NCI-H187 treated with DMSO at 0.1 percent for 48 hours (cell line): ENCODE measurements at places on chromosomes 12 and 14.

- DNase-seq = no peak
Observed at GRCh38 chr12:94740601-94741362, 90.4 kb upstream of the TMCC3 start.

- DNase-seq = no peak
Observed at GRCh38 chr12:212715-213526, 1.0 kb downstream of the SLC6A12 start.

GRCh38 chr12:115451780-115452736 lies 768.1 kb upstream of the TBX3 start:
- no peak for DNase-seq

- no peak for DNase-seq
Observed at GRCh38 chr12:75933101-75933500, 98.5 kb downstream of the PHLDA1 start.

- DNase-seq = no peak
Observed at GRCh38 chr12:46891306-46891705, 65.5 kb upstream of the SLC38A4 start.

DNA sequence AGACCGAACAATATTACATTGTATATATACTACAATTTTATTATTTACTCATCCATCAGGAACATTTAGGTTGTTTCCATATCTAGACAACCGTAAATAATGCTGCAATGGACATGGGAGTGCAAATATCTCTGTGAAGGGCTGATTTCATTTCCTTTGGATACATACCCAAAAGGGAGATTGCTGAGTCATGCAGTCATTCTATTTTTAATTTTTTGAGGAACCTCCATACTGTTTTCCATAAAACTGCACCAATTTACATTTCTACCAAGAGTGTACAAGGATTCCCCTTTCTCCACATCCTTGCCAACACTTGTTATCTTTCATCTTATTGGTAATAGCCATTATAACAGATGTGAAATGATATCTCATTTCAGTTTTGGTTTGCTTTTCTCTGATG lies 84.7 kb downstream of the SLC41A2 start:
- no peak for DNase-seq

GRCh38 chr14:38255673-38256532 lies at the start of gene CLEC14A:
TSS of gene CLEC14A (minus strand) at chr14:38256093. CDS start at chr14:38256022, 71 bp downstream.
- DNase-seq = no peak

DNA sequence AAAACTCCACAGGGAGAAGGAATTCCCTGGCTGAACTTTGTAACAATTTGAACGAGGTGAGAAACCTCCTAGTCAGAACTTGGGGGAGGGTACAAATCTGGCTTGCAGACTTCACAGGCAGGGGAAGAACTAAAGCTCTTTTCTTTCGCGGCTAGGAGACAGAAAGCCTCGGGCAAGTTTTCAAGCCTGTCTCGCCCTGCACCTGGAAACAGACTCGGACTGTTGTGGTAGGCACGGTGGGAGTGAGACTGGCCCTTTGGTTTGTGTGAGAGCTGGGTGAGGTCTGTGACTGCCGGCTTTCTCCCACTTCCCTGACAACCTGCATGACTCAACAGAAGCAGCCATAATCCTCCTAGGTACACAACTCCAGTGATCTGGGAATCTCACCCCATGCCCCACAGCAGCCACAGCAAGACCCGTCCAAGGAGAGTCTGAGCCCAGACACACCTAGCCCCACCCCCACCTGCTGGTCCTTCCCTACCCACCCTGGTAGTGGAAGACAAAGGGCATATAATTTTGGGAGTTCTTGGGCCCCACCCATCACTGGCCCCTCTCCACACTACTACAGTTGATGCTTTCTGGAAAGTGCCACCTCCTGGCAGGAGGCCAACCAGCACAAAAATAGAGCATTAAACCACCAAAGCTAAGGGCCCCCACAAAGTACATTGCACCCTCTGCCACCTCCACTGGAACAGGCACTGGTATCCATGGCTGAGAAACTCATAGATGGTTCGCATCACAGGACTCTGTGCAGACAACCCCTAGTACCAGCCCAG lies 102.7 kb upstream of the ST8SIA1 start:
- no peak for DNase-seq

GRCh38 chr14:101635749-101636560 lies 74.7 kb downstream of the DIO3 start:
- no peak for DNase-seq

- no peak for DNase-seq
Observed at GRCh38 chr12:71312768-71313403, 126.7 kb upstream of the LGR5 start.

- DNase-seq = no peak
Observed at GRCh38 chr12:73531752-73532151, 1005.9 kb upstream of the ATXN7L3B start.

DNA sequence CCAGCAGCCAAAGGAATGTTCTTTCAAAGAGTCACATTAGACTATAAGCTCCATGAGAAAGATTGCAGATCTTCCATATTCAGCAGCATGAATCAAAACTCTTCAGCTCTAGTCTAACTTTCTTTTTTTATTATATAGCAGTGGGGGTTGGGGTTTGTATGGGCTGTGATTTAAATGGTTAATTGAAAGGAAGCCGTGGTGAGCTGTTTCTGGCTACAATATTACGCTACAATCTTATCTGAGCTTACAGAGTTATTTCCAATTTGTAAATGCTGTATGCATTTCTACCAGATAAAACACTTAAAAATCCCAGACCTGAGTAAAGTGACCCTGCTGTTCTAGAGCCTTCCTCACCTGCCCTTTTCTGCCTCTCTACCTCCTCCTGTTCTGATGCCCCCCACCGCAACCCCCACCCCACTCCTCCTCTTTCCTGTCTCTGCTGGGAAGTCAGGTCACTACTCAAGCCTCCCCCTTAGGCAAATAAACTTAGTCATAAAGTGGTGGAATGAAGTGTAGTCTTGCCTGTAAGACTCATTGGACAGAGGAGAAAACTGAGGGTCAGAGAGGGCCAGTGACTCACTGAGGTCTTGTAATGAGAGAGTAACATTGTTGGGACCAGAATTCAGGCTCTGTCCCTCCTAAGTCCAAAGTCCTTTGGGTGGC lies 1089.5 kb downstream of the BCL11B start:
- DNase-seq = no peak

DNA sequence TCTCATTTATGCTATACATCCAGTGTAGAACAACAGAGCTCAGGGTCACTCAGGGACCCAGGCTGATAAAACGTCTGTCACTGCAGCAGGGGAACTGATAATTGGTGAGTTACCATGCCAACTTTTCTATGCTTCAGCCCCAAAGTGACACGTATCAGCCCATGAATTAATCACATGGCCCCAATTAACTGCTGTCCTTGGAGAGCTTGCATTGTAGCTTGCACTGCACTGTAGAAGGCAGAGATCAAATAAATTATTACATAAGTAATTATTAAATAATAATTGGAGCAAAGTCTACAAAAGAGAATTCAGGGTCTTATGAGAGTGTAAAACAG lies 144.6 kb downstream of the SUDS3 start:
- DNase-seq = no peak

GRCh38 chr14:92553438-92553837 lies 39.9 kb downstream of the RIN3 start:
- DNase-seq = no peak

DNA sequence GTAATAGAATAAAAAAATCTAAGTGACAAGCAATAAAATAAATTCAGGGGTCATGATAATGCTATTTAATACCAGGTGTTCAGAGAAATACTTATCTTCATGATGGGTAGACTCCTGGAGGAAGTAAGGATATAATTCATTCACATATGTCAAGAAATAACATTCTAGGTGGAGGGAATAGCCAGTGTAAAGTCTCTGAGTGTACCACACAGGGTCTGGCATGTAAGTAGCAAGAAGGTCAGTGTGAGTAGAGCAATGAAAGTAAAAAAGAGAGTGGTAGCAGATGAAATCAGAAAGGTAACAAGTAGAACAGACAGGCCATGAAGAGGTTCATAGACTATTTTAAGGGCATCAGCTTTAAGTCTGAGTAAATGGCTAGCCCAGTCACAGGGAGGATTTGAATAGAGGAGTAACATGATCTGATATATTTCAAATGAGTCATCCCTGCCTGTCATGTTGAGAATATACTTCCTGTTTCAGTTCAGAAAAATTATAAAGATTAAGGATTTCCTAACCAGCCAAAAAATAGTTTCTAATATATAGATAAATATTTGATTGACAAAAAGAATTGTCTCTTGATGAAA lies 519.9 kb downstream of the C12orf50 start:
- no peak for DNase-seq

GRCh38 chr12:92143258-92143657 lies 2.4 kb downstream of the BTG1 start:
- DNase-seq = no peak

DNA sequence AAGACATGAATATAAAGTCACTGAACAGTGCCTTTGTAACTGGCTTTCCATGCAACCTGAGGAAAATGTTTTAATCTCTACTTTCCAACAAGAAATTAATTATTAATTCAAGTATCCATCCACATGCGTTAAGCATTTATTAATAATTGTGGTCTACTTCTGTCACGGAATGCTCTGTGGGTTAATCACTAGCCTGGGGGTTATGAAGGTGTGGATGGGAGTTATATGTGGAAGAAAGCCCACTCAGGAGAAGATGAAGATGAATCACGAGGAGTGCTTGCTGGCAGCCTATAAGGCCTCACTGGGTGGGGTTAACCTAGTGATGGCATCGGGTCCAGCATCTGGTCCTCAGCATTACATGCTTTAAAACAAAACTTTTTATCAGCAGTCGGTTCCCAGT lies 99.5 kb upstream of the AVPR1A start:
- no peak for DNase-seq

- no peak for DNase-seq
Observed at GRCh38 chr12:66999141-66999540, 270.0 kb upstream of the CAND1 start.

GRCh38 chr12:51219322-51219721 lies 1.5 kb upstream of the POU6F1 start:
- DNase-seq = no peak

DNA sequence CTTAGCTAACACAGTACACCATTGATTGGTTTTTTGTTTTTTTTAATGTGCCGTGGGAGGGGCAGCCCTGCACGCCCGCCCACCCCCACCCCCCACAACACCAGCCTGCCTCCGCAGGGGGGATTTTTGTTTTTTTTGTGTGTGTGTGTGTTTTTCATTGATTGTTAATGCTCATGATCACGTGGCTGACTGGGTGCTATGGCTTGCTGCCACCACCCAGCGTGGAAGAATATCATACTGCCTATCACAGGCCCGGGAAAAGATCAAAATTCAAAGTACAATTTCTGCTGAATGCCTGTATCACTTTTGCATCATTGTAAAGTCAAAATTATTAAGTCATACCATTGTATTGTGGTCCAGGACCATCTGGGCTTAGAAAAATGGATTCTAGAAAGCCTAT lies 8.3 kb downstream of the RESF1 start:
- no peak for DNase-seq

GRCh38 chr14:95098984-95099599 lies 58.2 kb downstream of the DICER1 start:
- peak; percentile 53 for DNase-seq

GRCh38 chr12:20053782-20054181 lies 314.6 kb upstream of the PDE3A start:
- no peak for DNase-seq

- DNase-seq = no peak
Observed at GRCh38 chr14:42370056-42370455, 763.4 kb downstream of the LRFN5 start.

GRCh38 chr12:88383405-88383804 lies 196.9 kb downstream of the KITLG start:
- no peak for DNase-seq

DNA sequence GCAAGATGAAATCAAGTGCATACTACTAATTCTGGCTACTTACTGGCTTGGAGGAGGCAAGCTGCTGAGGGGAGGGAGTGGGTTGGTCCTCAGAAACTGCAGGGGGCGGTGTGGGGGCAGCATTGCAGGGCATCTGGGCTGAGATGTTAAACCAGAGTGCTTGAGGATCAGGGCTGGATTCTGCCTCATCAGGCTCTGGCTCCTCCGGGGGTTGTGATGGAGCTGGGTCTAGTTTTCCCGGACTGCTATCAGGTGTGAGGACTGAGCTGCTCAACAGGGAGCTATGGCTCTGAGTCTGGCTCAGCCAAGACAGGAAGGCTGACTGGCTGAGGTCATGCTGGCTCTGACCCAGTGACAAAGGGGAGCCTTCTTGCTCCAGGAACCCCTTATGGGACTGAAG lies 28.6 kb downstream of the BAZ2A start:
- no peak for DNase-seq

DNA sequence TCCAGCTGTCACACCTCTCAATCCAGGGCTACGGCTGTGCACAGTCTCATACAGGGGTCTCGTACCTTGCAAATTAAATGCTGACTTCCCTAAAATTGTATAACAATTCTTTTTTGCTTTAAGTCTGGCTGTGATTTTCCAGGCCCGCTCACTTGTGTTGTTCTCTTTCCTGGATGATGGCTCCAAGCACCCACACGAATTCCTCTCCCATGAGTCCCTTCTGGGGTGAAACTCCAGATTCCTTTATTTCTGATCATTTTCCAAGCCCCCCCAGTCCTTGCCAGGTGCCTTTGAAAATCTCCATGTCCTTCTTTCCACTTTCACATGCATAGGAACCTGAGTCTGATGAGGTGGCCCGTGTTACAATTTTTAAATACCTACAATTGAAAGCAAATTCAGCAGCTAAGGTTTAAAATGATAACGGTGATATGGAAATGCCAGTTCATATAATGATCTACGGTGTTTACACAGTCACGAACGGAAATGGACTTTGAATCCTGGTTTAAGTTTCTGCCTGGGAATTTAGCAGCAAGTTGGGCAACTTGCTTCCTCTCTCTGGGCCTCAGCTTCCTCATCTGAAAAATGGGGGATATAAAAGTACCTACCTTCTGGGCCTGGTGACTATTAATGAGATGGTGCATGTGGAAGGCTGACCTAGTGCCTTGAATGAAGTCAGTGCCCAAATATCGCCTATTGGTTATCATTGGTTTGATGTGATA lies 85.5 kb downstream of the STAB2 start:
- no peak for DNase-seq

- no peak for DNase-seq
Observed at GRCh38 chr12:32083489-32083888, 23.2 kb upstream of the BICD1 start.

DNA sequence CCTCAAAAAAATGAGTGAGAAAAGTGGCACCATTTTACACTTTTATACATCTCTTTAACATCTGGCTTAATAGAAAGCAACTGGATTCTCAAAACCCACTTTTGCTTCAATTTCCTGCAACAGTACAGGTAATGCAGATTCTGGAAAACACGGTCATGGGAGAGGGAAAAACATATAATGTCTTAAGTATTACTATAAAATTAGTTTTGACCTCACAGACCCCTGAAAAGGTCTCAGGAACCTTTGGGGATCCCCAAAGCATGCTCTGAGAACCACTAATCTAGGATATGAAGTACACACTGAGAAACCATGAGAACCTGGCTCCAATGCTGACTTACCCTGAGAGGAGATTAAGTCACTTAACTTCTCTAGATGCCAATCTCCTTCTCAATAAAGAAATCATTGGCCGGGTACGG lies 64.7 kb downstream of the PPP2R5E start:
- DNase-seq = no peak

DNA sequence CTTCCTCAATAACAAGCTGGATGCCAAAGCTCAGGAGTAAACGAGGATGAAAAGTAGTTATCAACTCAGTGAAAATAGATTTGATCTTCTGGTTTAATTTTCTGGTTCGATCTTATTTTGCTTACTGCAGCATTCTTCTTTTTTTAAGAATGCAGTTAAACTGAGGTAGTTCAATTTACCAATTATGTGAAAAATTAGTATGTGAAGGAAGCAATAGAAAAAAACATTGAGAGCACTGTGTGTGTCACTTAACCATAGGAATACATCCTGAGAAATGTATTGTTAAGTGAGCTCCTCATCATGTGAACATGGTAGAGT lies 111.4 kb upstream of the TSPAN8 start:
- DNase-seq = no peak
